RWPE1 (cell line): ENCODE measurements at places on chromosomes 4 and X.

- DNase-seq, result no peak
Measured at GRCh38 chr4:157818946-157819692, 353.7 kb downstream of the GASK1B start.

GRCh38 chr4:168509786-168510185 lies 12.9 kb downstream of the PALLD start:
- DNase-seq, result no peak

DNA sequence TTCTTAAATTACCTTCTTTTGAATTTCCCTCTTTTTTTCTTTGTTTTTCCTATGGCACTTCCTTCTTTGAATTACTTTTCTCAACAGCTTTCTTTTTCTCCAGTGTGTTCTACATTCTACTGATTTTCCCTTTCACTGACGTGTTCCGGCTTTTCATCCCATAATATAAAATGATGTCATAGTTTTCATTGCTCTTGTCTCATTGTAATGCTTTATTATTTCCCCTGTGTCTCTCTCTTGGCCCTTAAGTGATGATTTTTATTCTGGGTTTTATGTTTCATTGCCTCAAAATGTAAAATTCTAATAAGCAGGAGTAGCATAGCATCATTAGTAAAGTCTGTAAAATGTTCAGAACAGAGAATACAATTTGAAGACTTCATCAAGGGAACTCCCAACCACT lies 299.3 kb downstream of the KCTD8 start:
- no peak for DNase-seq

GRCh38 chrX:149898554-149898953 lies 17.6 kb downstream of the MAGEA8 start:
- DNase-seq, result no peak

DNA sequence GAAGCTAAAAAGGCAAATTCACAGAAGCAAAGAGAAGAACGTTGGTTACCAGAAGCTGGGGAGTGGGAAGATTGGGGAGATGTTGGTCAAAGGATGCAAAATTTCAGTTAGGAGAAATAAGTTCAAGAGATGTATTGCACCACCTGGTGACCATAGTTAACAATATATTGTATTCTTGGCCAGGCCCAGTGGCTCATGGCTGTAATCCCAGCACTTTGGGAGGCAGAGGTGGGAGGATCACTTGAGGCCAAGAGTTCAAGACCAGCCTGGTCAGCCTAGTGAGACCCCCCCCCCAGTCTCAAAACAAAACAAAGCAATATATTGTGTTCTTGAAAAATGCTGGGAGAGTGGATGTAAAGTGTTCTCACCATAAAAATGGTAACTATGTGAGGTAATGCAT lies 67.9 kb downstream of the TAB3 start:
- DNase-seq, result no peak

GRCh38 chr4:2126309-2127043 lies 67.3 kb downstream of the NAT8L start:
- no peak for DNase-seq

DNA sequence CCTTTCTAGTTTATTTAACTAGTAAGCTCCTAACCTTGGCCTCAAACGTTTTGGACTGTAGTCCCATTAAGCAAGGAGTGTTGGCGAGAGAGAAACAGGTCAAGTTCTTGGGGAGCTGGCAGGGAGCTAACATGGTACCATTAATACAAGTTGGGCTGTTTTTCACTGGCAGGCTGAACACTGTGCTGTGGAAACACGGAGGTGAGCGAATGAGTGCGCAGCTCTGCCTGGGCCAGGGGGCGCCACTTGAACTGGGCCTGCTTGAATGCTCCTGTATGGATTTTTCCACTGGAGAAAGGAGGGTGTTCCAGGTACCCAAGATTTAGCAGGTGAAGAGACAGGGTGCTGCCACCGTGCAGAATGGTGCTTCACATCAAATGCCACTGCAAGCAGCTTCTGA lies 7.4 kb upstream of the SMS start:
- no peak for DNase-seq

GRCh38 chr4:123587983-123588494 lies 191.4 kb downstream of the SPRY1 start:
- peak; percentile 54 for DNase-seq

DNA sequence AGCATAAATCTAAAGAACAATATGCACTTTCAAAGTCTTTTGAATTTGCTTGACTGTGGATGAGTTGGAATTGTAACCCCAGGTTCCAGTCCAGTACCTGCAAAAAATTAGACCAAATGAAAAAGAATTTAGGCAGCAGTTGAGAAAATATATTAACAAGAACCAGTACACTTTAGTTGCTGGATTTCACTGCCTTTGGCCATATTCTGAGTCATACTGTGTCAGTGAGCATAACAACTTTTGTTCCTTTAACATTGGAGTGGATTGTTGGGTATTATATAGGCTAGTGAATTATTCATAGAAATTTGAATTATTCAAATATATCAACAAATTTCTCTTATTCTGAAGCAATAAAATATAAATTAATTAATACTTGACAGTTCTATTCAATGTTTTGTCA lies 101.5 kb upstream of the SMAD1 start:
- DNase-seq, result peak; percentile 4

GRCh38 chrX:12567857-12568256 lies 223.4 kb upstream of the PRPS2 start:
- no peak for DNase-seq

DNA sequence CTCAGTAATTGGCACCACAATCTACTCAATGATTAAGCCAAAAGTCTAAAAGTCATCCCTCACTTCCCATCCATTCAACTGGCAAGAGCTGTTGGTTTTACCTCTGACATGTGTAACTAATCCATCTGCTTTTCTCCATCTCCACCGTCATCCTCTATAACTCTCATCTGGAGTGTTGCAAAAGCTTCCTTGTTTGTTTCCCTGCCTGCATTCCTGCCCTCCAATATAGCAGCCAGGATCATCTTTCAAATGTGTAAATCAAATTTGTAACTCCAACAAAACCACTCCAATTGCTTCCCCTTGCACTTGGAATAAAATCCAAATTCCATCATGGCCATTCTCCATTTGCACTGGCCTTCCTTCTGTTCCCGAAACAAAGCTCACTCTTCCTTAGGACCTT lies 4.3 kb upstream of the PLAC8 start:
- DNase-seq, result no peak

DNA sequence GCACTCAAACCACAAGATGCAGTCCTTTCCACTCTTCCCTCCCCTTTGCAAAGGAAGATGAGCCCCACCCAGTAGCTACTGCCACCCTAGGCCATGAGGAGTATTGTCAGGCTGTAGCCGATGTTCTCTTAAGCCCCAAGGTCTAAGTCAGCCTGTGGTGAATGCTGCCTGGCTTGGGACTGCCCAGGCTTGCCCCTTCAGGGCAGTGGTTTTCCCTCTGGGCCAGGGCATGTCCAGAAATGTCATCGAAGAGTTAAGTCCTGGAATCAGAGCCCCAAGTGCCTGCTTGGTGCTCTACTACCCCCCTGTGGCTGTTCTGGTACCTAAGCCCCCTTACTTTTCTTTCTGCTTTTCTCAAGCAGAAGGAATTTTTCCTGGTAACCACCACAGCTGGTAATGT lies 11.8 kb upstream of the PGK1 start:
- DNase-seq, result peak; percentile 16

GRCh38 chrX:148784856-148785255 lies 284.4 kb downstream of the AFF2 start:
- DNase-seq, result no peak

DNA sequence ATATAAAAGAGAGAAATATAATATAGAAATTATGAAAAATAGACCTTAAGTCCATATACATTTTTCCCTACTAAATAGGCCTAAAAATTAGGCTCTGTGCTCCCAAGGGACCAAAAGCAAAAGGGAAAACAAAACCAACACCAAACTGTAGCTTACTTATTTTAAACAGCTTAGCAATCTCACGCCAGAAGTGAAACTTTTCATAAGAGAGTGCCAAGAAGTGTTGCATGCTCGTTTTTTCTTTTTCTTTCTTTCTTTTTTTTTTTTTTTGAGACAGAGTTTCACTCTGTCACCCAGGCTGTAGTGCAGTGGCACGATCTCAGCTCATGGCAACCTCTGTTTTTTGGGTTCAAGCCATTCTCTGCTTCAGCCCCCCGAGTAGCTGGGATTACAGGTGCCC lies 250.4 kb downstream of the TMA16 start:
- no peak for DNase-seq

- DNase-seq, result no peak
Measured at GRCh38 chr4:21198683-21199082, 498.4 kb downstream of the PACRGL start.

DNA sequence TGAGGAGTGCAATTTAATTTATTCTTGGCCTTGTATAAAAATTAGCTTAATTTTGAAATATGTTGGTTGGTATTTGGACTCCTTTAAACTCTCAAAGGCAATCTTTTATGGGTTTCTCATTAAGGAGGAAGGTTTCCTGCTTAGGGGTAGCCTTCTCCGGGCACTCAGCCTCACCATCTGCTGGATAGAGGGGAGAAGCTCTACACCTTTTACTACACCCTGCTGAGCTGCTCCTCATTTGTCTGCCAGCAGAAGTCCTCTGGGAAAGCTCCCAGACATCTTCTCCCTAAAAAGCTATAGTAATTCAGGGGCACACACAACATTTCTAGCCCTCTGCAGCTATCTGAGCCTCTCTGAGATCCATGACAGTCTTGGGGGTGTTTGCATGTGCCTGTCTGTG lies 179.1 kb downstream of the SOWAHB start:
- no peak for DNase-seq

DNA sequence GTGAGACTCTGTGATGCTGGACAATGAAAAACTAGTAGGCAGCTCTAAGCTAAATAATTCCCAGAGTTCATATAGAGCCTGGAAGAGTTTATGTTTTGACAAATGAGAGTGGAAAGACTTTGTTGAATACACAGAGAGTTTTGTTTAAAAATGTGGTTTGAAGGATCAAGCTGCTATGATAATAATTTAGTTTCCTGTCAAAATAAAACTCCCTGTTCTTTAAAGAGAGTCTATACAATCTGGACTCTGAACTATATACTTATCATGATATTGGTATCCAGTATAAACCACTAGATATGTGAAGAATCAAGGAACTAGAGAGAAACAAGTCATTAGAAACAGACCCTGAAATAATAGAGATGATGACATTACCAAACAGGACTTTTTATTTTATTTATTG lies 158.6 kb downstream of the C4orf33 start:
- DNase-seq, result no peak

DNA sequence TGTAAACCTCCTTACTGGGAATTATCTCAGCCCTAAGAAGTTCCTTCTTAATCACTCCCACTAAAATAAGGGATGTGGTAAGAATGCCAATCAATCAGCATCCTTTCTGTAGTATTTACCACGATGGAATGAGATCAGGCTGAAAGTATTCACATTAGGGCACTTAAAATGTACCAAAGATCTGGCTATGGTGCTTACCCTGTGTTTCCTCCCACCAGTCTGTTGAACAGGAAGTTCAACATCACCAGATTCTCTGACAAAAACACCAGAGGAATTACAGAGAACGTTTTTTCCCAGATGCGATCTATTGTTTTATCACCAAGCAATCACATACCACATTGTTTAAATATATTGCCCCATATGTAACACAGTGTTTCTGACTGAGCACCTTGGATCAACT lies 2.1 kb upstream of the CLCN3 start:
- no peak for DNase-seq

DNA sequence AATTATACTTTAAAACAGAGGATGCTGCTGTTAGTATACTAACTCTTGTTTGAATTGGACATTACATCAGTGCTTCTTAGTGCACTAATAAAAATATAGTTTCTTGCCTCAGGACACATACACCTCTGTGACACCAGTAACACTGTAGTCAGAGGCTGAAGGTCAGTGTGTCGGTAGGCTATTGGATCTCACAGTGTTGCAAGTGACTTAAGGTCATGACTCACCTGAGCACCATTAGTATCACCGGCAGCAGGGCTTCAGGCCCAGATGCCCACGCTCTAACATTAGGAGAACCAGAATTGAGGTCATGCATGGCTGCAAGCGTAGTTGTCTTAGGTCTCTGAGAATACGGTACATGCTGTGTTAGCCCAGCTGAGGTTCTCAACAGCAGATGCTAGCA lies 15.2 kb downstream of the ETDC start:
- no peak for DNase-seq

- no peak for DNase-seq
Measured at GRCh38 chr4:104879367-104879766, 267.3 kb upstream of the TET2 start.

- DNase-seq, result no peak
Measured at GRCh38 chr4:101973361-101973760, 182.8 kb downstream of the BANK1 start.

DNA sequence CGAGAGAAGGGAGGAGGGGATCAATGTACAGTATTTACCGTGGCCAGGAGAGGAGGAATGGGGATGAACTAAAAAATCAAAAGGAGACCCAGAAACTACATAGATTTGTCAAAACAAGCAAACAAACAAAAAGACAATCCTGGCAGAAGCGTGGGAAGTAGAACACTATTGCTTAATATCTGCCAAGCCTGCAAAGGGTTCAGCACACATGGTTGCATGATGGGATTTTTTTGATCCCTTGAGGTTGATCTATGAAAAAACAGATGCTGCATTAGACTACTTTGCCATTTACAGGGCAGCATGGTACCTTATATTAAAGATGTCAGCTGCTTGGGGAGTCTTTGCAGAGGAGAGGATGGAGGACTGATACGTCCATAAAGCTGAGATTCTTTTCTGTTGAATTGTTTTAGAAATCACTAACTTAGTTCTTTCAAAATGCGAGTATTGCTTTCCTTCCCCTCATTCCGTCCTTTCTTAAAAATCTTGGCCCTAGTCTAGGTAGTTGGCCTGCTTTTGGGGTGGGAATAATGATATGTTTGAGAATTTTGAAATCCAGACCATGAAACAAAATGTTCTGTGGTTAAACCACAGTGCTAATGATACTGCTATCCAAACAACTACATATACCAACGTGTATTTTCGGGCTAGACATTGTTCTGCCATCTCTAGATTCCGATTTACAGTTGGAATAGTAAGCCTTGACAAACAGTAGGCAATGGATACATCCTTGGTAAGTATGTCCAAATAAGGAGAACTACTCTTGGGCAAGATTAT lies 39.6 kb upstream of the TMEM150C start:
- DNase-seq, result no peak

- DNase-seq, result no peak
Measured at GRCh38 chr4:184318852-184319251, 101.2 kb upstream of the ENPP6 start.

DNA sequence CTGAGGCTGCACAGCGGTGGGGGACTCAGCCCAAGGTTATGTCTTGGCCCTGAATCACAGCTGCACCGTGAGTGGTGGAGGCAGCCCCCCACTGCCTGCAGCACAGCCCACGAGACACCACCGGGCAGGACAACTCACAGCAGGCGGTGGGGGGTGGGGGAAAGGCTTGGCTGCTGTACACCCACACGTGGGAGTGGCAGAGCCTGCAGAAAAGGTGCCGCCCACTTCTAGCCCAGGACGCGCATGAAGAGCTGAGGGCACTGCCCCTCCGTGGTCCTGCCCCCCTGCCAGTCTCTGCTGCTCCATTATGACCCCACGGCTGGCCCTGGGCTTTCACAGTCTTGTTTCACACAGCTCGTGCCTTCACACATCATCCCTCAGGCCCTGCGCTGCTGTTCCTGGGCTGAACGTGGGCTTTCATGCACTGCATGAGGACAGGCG lies 40.8 kb downstream of the FGFRL1 start:
- no peak for DNase-seq
